Activated CD4-positive, alpha-beta T cell treated with anti-CD3 and anti-CD28 coated beads, Interleukin-2, amount 10 ng/mL, durations not matched to agents 7 days and 5 days (primary cell): ENCODE measurements at places on chromosomes 16 and 17. TPM values are rescaled to one million over a fixed set of nuclear protein-coding genes. Genes with fewer than 3 reads are reported as not detected.

GRCh38 chr17:55266051-55266957 lies 1.5 kb downstream of the HLF start:
- H3K36me3 ChIP-seq, result no peaks in the 10 kb centered on the region
- H3K4me3 ChIP-seq, result peak overlapping the region; percentile 22
- H3K4me1 ChIP-seq, result peaks cover 21% of the 10 kb centered on the region
- H3K27ac ChIP-seq, result no peak overlapping the region

GRCh38 chr17:39073353-39073752 lies 78.1 kb downstream of the PLXDC1 start:
- H3K27ac ChIP-seq, result no peak overlapping the region
- H3K4me3 ChIP-seq, result no peak overlapping the region
- peaks cover 24% of the 10 kb centered on the region for H3K4me1 ChIP-seq

- peaks cover 10% of the 10 kb centered on the region for H3K27me3 ChIP-seq
- H3K4me1 ChIP-seq, result no peaks in the 10 kb centered on the region
- H3K27ac ChIP-seq, result no peak overlapping the region
- no peak for DNase-seq
These were observed 32.2 kb downstream of the CHP2 start for GRCh38 chr16:23786964-23787561.

DNA sequence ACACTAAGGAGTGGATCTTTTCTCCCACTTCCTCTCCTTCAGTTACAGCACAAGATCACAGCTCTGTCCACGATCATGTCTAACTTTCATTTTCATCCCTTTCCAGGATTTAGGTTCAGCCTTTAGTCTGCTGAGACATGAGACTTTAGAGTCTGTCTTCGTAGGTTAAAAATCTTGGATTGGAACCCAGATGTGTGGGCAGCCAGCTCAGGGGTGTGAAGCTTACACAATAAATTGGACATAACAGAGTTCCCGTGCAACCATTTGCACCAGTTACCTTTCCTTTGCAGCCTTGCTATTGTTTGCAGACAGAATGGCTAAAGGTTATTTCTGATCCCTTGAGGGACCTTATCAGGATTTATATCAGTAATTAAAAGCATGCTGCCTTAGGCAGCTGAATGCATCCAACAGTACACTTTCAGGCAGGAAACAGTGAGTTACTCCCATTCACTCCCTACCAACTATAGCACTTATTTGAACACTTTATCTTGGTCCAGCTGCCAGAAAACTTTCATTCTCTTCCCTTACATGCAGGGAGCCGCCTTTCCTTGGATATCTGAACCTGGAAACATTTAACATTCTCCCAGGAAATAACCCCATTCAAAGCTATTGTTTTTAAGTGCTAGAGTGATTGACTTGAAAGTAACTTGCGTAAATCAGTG lies 87.3 kb downstream of the TMEM100 start:
- no peak for DNase-seq
- no peak overlapping the region for H3K4me3 ChIP-seq

- H3K36me3 ChIP-seq, result peaks cover 3% of the 10 kb centered on the region
- no peak overlapping the region for H3K4me3 ChIP-seq
- H3K4me1 ChIP-seq, result peaks cover 21% of the 10 kb centered on the region
These were observed 5.5 kb downstream of the GALK1 start for GRCh38 chr17:75759457-75759856.

DNA sequence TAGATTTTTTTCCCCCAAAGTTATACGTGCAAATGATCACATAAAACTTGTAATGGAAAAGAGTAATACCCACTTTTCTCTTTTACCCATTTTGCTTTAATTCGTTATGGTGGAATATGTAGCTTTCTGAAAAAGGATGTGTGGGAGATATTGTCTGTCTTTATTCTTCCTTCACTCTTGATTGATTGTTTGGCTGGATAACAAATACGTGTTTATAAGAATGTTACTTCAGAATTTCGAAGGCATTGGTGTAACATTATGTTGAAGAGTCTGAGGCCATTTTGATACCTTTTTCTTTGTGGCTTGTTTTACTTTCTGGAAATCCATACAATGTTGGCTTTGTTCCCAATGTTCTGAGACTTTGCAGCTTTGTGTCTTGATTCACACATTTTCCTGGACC lies 71.4 kb downstream of the BCAS3 start:
- no peaks in the 10 kb centered on the region for H3K27me3 ChIP-seq
- no peaks in the 10 kb centered on the region for H3K36me3 ChIP-seq
- no peak for DNase-seq
- no peaks in the 10 kb centered on the region for H3K4me1 ChIP-seq
- no peak overlapping the region for H3K4me3 ChIP-seq
- H3K27ac ChIP-seq, result no peak overlapping the region

- no peaks in the 10 kb centered on the region for H3K36me3 ChIP-seq
- DNase-seq, result no peak
- no peaks in the 10 kb centered on the region for H3K4me1 ChIP-seq
- no peak overlapping the region for H3K27ac ChIP-seq
These were observed 228.7 kb upstream of the ASIC2 start for GRCh38 chr17:33521784-33522183.

DNA sequence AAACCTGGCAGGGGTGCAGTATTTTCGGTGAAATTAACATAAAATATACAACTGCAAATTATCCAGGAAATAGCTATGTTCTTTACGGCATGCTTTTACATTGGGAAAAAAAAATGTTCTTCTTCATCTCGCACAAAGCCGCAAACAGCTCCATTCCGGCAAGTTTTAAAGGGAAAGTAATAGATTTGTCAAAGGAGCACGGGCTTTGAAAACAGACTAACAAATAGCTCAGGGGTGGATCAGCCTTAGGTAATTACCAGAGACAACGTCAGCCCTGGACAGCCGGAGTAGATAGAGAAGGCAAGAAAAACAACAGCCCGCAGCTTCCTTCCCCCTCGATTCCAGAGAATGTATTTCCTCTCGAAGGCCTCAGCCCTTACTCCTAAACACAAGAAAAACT lies 222.5 kb downstream of the C16orf78 start:
- H3K4me1 ChIP-seq, result peaks cover 9% of the 10 kb centered on the region
- H3K4me3 ChIP-seq, result no peak overlapping the region
- DNase-seq, result no peak

Gene PHOSPHO1
- not detected for total RNA-seq

Gene TM4SF5
- not detected for total RNA-seq

Gene EPN3
- total RNA-seq, result not detected

Gene TAF1C
- total RNA-seq, result 60.8 TPM
